ENCODE measurements at places on chromosomes 4 and X.

GRCh38 chr4:42348247-42348646, 49.0 kb upstream of the SHISA3 start:
- DNase-seq = no peak

- no peak for DNase-seq
Measured at GRCh38 chr4:138633580-138633904, 382.0 kb upstream of the NOCT start.

- DNase-seq = no peak
Measured at GRCh38 chr4:152780267-152780778, 569 bp downstream of the ARFIP1 start.

GRCh38 chr4:77635876-77636275, 30.3 kb downstream of the CXCL13 start:
- no peak for DNase-seq

DNA sequence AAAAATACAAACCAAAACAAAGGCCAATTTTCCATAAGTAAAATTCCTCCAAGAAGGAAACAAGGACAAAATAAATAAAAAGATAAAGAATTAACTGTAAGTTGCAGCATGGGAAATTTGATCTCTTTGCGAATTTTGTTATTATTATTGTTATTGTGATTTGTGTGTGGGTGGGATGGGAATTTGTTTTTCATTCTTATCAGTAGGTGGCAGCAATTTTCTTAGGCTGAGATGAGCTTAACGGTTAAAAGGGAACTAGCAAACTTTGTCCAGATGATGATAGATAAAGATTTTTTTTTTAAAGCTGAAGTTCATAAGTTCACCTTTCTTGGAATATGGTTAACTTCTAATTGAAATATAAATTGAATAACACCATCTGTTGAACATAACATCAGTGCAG, 83.2 kb upstream of the IL1RAPL2 start:
- no peak for DNase-seq

GRCh38 chr4:71367546-71367945, 28.7 kb downstream of the SLC4A4 start:
- DNase-seq = no peak

- DNase-seq = no peak
Measured at GRCh38 chrX:109190542-109190941, 291.3 kb downstream of the GUCY2F start.

DNA sequence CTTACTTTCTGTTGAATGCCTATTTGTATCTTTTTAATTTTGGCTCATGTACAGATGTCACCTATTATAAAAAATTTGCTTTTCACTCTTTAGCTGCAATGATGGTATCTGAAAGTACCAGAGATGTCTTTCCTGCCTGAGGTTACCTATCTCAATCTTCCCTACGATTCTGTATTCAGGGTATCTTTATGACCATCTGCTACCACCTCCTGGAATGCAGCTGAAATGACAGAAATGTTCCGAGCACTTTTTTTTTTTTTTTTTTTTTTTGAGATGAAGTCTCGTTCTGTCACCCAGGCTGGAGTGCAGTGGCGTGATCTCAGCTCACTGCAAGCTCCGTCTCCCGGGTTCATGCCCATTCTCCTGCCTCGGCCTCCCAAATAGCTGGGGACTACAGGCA, 136.4 kb downstream of the REPS2 start:
- no peak for DNase-seq

DNA sequence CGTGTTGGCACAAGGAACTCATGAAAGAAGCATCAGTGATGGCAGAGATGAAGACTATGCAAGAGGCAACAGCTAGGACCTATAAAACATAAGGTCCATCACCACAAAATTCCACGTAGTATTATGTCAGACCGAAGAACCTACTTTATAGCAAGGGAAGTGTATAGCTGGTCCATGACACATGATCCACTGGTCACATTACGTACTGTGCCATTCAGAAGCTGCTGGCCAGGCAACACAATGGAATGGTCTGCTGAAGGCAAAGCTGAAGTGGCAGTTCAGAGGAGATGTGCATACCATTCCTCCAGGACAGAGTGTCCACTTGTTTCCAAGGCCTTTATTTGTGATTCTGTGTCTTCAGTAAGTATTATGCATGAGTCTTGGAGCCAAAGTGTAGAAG, 215.5 kb upstream of the UGT8 start:
- DNase-seq = no peak

DNA sequence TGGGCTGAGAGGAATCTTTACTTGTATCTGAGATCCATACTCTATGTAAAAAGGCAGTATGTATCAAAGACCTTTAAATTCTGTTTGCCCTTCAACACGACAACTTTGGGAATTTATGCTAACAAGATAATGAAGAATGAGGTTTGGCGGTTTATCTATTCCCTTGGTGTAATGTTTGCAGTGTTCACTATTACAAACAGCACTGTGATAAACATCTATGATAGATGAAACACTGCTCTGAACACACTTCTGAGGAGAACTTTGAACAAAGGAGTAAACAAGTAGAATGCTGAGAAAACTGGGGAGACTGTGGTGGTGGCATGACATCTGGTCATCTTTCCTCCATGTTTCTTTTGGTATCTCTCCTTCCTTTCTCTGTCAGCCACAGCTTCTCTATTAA, 126.9 kb downstream of the PDE5A start:
- DNase-seq = no peak

DNA sequence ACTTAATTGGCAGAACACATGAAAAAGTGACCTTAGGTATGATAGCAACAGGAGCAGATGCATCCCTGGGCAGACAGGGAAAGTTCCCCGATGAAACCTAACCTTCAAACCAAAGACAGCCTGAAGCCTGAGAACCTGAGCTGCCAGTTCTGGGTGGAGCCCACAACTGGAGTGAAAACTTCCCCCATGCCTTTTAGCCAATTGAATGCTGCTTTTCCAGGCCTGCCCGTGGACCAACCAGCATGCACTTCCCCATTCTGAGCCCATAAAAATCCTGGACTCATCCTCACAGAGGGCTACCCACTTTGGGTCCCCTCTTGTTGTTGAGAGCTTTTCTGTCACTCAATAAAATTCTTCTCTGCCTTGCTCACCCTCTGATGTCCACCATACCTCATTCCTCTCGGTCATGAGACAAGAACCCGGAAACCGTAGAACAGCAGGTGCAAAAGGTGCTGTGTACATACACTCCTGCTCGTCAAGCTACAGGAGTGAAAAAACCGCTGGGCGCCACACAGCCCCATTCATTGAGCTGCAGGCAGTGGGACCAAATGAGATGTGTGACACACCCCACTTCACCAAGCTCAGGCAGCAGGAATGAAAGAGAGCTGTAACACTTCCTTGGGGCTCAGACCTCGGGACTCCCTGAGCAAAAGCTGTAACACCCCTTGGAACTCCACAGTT, 13.9 kb upstream of the SLC7A11 start:
- no peak for DNase-seq

DNA sequence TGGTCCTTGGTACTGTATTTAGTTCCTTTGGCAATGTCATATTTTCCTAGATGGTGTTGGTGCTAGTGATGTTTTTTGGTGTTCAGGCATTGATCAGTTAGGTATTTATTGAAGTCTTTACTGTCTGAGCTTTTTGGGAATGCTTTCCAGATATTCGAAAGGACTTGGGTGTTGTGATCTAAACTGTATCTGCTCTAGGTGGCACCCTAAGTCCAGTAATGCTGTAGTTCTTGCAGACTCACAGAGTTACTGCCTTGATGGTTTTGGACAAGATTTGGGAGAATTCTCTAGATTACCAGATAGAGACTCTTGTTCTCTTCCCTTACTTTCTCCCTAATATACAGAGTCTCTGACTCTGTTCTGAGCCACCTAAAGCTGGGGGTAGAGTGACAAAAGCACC, 513.6 kb upstream of the PITX2 start:
- DNase-seq = no peak

DNA sequence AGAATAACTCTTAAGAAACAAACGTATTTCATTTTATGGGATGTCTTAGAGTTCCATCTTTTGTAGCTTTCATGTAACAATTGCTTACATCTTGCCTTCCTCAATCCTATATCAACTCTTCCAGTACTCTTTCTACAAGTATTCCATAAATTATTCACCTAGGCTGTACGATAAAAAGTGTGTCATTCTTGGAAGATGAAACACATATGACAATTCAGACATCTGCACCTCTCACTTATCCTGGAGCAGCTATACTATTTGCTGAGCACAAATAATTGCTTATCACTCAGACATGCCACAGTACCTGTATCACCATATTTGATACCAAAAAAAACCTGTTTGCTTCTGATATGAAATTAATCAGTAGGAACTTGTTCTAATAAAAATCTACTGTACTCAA, 1.0 kb downstream of the POF1B start:
- DNase-seq = no peak

DNA sequence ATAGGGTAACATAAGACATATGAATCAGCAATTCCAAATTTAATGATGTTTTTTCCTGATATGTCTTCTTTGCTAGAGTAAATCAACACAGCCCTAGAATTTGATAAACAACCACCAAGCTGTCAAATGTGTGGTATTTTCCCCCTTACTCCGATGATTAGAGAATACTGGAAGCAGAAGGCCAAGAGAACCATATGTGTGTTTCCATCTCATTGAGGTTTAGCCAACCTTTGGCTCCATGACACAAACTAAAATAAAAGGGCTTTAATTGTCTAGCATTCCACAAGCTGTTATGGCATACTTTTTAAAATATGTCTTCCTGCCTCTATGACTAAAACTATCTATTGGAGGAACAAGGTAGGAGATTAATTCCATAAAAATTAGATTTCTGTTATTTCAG, 1222.4 kb upstream of the AGA start:
- no peak for DNase-seq

Measured in esophagus squamous epithelium (tissue), 5 donors.